ENCODE measurements at places on chromosomes 1 and 21.

DNA sequence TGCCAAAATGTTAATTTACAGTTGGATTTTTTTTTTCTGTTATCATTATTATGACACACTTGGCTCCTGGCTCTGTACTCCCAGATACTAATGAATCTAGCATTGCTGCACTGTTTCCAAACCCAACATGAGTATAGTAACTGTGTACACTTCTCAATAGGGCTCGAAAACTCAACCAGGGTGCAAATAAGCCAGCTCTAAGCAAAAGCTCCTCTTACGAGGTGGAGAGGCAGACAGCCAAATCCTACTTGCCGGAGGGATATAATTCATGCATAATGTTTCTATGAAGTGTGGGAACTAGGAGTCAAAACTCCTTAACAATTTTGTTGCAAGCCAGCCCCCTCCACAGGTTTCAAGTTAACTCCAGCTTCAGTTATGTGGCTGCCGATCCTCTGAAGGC is 510.4 kb upstream of the ZP4 start:
- DNase-seq, result no peak

- DNase-seq, result no peak
These were observed 186.8 kb downstream of the APP start for GRCh38 chr21:25983745-25984144.

- DNase-seq, result no peak
These were observed 19.7 kb upstream of the PGBD2 start for GRCh38 chr1:248886237-248886895.

GRCh38 chr1:8189931-8190483 is 127.9 kb upstream of the SLC45A1 start:
- DNase-seq, result no peak

DNA sequence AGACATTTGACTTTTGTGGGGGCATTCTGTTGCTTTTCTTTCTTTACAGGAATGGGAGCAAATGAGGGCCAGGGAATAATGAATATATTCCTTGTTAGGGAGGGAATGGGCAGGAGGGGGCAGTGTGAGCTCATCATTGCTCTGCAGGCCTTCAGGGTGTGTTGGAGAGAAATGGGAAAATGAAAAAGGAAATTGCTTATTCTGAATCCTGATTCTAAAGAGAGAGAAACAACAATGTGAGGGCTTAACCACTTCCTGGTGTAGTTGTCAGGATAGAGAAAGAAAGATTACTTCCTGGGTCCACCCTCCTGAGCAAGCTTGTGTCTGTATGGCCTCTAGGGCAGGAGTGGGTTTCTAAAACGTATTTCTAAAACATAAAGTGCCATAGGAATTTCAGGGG is 28.3 kb downstream of the VANGL2 start:
- peak; percentile 44 for DNase-seq

- no peak for DNase-seq
These were observed 303.6 kb downstream of the PTPRC start for GRCh38 chr1:198942466-198942865.

- no peak for DNase-seq
These were observed 17.6 kb downstream of the RNU5D-1 start for GRCh38 chr1:44713321-44713781.

GRCh38 chr1:182459949-182460348 is 10.0 kb downstream of the RGSL1 start:
- DNase-seq, result no peak

GRCh38 chr21:36377391-36377842 is 7.8 kb upstream of the CHAF1B start:
- DNase-seq, result no peak

GRCh38 chr1:4170548-4171340 is 270.7 kb upstream of the C1orf174 start:
- no peak for DNase-seq

- no peak for DNase-seq
These were observed 14.0 kb upstream of the MIXL1 start for GRCh38 chr1:226209307-226210059.

GRCh38 chr1:7675431-7676273 is 95.4 kb upstream of the VAMP3 start:
- DNase-seq, result no peak

- DNase-seq, result no peak
These were observed 105.3 kb upstream of the CLDN14 start for GRCh38 chr21:36584980-36585940.

DNA sequence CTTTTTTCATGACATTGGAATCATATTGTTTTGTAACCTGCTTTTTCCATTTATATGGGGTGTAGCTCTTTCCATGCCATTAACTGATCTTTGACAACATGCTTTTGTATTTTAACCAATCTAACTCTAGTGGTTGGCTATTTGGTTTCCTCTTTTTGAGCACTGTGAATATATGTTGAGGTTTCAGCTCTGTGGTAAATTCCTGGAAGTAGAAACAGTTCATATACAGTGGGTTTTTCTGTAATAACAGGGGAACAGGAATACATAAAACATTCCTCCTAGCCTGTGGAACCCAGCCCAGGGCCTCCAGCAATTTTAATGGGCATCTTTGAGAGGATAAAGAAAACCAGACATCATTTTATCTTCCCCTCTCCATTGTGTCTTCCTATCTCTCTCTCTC is 17.4 kb downstream of the AZIN2 start:
- DNase-seq, result no peak

DNA sequence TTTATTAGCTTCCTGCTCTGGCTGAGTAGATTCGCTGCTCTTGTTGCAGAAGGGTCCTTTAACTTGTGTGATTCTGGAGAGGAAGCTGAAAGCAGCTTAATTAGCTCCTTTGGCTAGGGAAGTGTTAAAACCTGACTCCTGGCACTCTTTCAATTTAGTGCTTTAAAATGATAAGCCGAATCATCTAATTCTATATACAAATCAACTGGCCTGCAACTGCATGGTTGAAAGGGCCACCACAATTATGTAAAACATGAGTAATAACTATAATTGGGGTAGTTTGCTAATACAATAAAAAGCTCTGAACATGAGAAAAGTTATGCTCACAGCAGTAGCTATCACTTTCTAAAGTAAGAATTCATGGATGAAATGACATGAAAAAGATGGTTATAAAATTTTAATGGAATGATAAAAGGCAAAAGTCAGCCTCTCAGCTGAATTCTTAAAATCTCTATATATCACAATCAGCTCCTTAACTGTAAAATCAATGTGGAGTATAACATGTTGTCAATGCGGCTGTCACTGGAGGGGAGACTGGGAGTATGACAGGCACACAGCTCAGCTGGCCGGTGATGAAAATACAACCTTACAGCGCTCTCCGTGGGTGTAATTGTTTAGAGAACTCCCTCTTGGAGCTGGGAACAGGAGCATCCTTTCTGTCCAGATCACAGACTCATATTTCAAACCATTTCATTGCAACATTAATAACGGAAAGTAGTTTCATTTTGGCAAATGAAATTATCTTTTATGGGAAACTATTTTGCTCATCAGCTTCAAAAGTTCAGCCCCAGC is 324.4 kb downstream of the KCTD3 start:
- DNase-seq, result no peak
